ELR (cell line): ENCODE measurements at places on chromosomes 5 and 9.
A peak's percentile ranks its signal among the peaks of the same experiment; 100 is the strongest.

DNA sequence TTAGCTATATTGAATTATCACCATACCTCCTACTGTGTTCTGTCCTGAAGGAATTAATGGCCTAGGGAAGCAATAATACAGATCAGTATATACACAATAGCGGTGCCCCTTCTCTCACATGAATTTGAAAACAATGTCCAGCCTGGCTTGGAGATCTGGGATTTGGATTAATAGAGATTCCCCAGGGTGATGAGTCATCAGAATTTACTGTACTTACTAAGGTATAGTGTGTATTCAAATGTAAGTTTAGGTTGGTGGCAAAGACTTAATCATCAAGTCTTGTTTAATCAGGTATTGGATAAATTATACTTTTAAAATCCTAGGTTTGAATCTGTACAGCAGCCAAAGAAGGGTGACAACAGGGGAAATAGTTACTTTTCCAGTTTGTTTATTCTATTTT, 121.5 kb downstream of the FEM1C start:
- peak; percentile 56 for DNase-seq

DNA sequence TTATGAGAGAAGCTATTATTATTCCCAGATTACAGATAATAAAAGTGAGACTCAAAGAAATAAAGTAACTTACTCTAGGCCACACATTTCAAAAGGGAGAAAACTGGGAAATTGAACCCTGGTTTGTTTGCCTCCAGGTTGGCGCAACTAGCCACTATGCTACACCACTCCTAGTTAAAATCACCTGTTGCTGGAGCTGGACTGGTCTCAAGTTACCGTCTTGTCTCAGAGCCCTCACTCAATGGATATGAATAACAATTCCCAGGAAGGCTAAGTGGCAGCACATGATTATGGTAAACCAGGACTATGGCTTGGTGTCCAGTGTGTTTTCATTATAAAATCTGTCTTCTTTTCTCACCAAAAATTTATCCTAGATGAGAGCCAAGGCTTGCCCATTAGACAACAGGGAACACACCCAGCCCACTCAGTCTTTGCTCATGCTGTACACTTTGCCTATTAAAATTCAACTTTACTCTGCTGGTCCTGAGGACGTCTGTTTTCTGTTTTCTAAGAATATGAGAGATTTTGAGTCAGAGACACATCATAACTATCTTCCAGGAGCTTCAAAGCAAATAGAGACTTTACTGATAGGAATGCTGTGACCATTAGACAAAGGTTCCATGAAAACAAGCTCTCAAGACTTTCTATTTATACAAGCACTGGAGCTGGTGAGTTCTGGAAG, 58.1 kb downstream of the ADRB2 start:
- DNase-seq, result peak; percentile 7

- DNase-seq, result peak; percentile 69
Observed at GRCh38 chr5:60649288-60649917, 50.6 kb downstream of the DEPDC1B start.

- DNase-seq, result no peak
Observed at GRCh38 chr9:79912318-79913070, 340.7 kb downstream of the TLE4 start.

- DNase-seq, result peak; percentile 72
Observed at GRCh38 chr5:75049456-75050351, 2.7 kb downstream of the GCNT4 start.

DNA sequence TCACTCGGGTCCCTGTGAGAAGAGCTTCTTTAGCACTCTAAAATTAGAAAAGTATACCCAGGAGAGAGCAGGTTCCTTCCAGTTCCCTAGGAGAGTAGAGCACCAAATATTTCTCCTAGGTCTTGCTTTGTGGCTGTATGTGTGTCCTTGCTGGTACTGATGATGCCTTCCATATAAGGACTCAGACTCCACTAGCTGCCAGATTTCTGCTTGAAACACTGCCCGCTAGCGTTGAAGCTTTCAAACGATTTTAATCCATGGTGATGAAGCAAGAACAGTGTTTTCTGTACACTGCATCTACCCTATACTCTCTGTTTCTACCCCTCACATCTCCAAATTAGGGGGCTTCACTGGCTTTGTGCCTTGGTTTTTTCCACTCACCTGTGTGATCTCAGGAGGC, 2.4 kb upstream of the SMC2 start:
- DNase-seq, result no peak

GRCh38 chr9:132877824-132878694, at the start of gene AK8:
AK8 (minus strand) TSS chr9:132878284; CDS start chr9:132878255, 29 bp downstream.
- peak; percentile 78 for DNase-seq

DNA sequence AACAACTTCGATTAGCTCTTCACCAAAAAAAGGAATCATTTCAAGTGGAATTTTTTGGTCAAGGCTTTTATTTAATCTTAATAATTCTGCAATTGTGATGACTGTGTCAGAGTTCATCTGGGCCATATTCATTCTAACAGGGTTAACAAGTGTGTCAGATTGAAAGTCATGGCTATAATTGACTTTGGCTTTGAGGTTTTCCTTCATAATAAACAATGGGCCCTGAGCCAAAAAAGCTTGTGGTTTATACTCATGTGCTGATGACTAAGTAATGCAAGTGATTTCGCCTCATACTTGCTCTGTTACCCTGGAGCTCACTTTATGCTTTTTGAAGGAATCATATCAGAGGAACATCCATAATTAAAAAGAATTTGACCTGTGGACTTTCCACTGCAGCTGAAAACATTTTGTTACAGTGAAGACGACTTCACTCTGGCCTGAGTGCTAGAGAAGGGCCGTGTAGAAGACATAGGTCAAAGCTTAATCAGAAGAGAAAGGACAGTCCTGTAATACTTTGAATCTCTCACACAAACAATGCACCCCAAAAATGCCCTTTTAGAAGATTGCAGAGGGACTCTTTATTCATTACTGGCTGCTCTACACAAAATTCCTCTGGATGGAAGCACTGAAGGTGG, 101.7 kb downstream of the GDNF start:
- peak; percentile 100 for DNase-seq

DNA sequence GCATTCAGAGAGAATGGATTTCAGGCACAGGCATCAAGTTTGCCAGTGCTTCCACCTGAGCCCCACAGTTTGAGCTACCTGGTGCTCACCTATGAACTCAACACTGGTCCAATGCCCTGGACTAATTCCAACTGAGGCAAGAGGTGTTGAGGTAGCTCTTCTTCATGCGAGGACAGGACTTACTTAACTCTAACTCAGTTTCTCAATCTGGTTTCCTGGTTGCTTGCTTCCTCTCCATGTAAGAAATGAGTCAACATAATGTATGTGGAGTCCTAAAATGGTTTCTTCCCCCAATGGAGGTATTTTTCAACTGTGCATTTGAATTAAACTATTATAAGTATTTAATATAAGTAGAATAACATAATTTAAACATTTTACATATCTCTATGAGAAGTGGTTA, 523.6 kb upstream of the DAB2 start:
- DNase-seq, result no peak

- DNase-seq, result no peak
Observed at GRCh38 chr5:54656261-54656728, 138.7 kb downstream of the SNX18 start.

DNA sequence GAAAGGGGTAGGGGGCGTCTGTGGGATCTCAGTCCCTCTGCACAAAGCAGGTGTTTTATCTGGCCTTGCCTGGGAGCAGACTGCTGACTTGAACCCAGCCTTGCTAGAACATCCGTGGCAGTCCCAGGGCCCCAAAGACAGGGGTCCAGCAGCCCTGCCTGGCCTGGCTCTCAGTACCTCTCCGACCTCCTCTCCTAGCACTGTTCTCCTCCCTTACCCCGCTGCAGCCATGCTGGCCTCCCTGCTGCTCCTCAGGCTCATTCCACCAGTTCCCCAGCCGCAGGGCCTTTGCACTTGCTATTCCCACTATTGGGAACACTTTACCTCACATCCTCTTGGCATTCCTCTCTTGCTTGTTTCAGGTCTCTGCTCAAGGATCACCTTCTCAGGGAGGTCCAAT, 45.2 kb downstream of the DUSP1 start:
- no peak for DNase-seq

- peak; percentile 59 for DNase-seq
Observed at GRCh38 chr9:108830272-108830671, 25.5 kb downstream of the ACTL7B start.

GRCh38 chr5:105812304-105812703, 1858.4 kb downstream of the EFNA5 start:
- no peak for DNase-seq

DNA sequence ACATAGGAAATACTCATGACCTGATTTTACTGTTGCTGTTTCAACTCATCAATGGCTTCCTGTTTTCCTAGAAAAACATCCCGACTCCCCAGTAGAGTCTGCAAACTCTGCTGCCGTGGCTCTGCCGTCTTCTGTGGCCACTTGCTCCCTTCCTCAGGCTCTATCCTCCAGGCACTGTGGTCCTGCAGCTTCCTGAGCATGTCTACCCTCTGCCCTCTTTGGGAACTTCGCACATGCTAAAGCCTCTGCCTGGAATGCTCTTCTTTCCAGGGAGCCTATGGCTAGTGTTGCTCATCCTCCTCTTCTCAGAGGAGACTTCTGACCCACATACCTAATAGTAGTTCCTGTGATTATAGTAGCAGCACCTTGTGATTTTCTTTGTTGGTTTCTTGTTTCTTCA, 256.9 kb downstream of the MAN2A1 start:
- no peak for DNase-seq

- no peak for DNase-seq
Observed at GRCh38 chr5:131363811-131364506, 100.1 kb downstream of the CDC42SE2 start.

GRCh38 chr9:123354806-123355508, 1.0 kb upstream of the CRB2 start:
- DNase-seq, result no peak

DNA sequence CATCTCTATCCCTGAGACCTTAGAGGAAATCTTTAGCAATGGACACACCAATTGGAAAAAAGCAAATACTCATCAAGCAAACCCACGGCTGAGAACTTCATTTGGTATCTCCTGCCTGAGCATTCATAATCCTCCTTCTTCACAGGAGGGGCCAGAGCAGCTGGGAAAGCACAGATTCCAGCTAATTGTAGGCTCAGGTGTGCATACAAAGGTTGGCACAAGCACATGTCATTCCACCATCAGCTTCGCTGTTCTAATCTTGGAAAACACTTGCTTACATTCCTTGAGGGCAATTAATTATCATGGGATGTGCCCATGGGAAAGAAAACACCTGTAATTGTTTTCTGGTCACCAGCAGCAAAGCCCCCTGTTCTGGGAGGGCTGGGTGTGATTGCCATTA, 376.6 kb downstream of the SPOCK1 start:
- DNase-seq, result no peak

- peak; percentile 11 for DNase-seq
Observed at GRCh38 chr5:109532773-109533364, 123.1 kb upstream of the PJA2 start.

- no peak for DNase-seq
Observed at GRCh38 chr5:88322785-88323184, 54.1 kb upstream of the TMEM161B start.

DNA sequence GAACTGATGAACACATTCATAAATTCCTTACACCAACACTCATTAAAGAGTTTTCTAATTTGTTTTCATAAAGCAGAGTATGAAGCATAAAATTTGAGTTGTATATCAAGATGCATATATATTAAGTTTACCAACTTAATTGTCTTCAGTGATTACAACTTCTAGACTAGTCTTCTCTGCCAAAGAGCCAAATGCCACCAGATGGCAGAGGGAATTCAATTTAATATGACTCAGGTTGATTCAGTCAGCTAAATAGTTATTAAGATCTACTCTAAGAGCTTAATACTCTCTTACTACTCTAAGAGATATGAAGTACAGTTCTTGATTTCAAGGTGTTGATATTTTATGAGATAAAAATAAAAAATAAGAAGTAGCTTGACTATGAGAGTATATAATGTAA, 53.4 kb downstream of the CDH10 start:
- DNase-seq, result no peak

- DNase-seq, result peak; percentile 67
Observed at GRCh38 chr5:14168144-14168792, 25.1 kb downstream of the TRIO start.

- no peak for DNase-seq
Observed at GRCh38 chr9:78812665-78813064, 515.7 kb downstream of the PSAT1 start.

DNA sequence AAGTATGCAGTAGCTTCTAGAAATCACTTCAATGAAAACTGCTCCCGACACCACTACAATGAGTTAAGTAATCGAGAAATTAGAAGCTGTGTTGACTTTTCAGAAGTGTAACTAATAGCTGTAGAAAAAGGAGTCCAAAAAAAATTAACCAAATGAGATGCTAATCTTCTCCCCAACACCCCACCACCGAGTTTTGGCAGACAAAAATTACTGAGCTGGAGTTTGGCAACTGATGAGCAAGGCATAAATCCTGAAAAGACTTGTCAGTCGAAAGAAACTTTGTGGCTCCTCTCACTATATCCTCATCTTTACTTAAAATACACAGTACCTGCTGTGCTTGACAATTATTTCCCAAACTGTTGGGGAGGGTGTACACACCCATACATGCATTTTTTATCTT, 191.9 kb downstream of the EBF1 start:
- no peak for DNase-seq

DNA sequence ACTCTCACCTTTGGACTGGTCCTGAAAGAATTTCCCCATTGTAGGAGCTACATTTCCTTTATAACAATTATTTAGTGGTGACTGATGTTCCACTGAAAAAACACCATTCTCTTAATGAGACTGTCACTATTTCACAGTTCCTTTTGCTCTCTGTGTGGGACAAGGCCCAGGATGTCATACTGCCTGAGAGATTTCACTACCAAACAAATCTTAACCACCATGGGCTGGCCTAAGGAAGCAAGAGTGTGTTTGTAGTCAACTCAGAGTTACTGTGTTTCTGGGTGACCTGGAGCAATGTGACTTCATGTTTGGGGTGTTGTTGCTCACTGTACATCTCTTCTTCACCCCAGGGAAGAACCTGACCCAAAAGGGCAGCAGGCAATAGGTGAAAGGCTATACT, 50.1 kb upstream of the ZNF608 start:
- no peak for DNase-seq

DNA sequence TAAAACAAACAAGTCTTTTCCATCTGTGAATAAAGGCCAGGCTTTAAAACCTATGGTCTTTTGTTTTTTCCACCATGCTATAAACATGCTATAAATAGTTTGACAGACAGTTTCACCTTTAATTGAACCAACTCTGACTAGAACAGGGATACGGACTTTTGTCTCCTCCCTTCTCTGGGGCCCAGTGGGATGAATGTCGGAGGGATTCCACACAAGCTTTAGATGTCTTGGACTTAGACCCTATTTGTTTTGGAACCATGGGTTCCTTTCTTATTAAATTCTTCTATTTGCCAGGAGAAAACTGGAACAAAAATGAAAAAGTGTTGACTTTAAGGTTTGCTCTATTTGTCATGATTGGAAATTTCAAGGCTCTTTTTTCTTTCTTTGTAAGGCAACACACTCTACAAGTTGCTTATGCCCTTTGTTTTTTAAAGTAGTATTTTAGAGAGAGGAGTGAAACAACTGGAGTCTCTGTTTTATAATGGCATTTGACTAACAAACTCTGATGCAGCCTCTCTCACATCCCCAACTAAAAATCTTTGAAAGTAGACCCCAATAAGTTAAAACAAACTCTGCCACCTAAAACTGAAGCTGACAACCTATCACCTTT, 145.3 kb downstream of the MLLT3 start:
- DNase-seq, result no peak
